ENCODE measurements at places on chromosomes 3 and 15.

GRCh38 chr15:60095711-60096110 is 91.6 kb downstream of the FOXB1 start:
- no peak for DNase-seq

- no peak for DNase-seq
Measured at GRCh38 chr3:150703299-150703755, 393 bp downstream of the ERICH6 start.

DNA sequence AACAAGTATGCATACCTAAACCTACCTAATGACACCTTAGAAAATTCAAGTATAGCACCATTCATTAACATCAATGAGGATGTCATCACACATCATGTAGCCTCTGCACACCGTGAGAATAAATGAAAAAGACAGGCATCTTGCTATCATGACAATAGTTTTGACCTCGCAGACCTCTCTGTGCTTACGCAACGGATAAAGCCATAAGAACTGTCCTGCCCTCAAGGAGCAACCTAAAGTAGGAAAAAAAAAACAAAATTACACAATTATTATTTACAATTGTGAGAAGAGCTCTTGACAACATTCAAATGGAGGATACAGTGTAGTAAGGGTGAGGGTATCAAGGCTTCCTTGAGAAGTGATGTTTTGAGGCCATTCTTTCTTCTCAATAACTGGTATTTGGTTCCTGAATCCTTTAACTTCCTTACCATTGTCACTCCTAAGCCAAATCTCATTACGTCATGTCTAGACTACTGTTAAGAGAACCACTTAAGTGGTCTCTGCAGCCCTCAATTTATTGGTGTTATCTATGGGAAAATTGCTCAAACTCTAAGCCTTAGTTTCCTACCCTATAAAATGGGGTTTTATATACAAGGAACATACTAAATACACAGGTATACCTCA is 7.0 kb upstream of the SETD5 start:
- no peak for DNase-seq

- peak; percentile 29 for DNase-seq
Measured at GRCh38 chr15:64699751-64700388, 75.5 kb downstream of the RBPMS2 start.

DNA sequence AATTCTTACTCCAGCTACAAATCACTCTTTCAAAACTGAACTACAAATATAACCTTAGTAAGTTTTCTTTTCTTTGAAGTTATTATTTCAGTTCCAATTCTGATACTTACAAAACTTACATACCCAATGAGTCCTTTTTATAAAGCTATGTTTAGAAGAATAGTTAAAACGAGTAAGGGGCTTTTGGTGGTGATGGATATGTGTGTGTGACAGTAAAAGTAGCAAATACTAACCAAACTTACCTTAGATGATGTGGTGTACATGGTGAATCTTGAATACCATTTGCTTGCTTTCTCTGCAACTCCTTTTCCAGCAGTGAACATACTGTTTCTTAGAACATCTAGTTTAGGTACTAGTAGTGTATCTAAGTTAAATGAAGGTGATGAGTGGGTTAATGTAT is 68.4 kb downstream of the SLC24A1 start:
- DNase-seq = no peak

GRCh38 chr3:172021164-172021563 is 18.2 kb upstream of the FNDC3B start:
- DNase-seq = no peak

All from caudate nucleus (tissue), 63 donors.